ENCODE measurements at places on chromosomes 12 and 14.
A peak's percentile ranks its signal among the peaks of the same experiment; 100 is the strongest.

DNA sequence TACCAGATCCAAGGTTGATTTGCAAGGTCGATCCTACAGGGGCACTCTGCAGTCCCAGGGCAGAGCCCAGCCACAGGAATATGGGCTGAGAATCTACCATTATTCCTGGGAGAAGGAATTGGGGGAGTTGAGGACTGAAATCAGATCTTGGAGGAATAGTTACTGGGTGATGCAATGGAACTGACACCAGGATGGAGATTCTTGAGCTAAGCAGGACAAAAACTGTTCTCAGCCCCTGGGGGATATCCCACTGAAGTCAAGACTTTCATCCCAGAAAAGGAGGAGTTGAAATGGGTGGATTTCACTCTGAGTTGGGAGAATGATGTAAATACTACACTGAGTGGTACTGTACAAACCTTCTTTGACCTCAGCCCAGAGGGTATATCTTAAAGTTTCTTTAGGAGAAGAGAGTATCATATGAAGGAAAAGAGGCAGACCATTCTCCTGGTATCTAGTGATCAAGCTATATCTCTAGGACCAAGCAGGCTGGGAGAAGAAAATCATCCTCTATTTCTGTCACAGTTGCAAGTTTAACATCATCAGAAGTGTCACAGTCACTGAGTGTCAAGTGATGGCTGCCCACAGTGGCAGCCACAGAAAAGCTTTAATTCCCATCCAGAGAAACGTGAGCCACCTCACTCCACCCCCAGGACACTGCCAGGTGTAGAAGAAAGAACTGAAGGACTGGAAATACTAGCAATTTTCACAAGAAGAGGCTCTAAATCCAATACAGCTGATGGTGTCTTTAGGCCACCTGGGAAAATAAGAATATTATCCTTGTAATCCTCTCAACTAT, 181.9 kb downstream of the NUAK1 start:
- no peak for DNase-seq

- no peak for DNase-seq
These were observed 6.2 kb downstream of the APAF1 start for GRCh38 chr12:98651328-98651727.

GRCh38 chr12:46456356-46457334, 84.1 kb upstream of the SLC38A2 start:
- DNase-seq: no peak

GRCh38 chr12:98893126-98893674, 248.1 kb downstream of the APAF1 start:
- DNase-seq: no peak

GRCh38 chr14:21263284-21264024, 5.8 kb downstream of the HNRNPC start:
- no peak for DNase-seq

GRCh38 chr14:56153267-56153666, 35.1 kb downstream of the PELI2 start:
- no peak for DNase-seq

DNA sequence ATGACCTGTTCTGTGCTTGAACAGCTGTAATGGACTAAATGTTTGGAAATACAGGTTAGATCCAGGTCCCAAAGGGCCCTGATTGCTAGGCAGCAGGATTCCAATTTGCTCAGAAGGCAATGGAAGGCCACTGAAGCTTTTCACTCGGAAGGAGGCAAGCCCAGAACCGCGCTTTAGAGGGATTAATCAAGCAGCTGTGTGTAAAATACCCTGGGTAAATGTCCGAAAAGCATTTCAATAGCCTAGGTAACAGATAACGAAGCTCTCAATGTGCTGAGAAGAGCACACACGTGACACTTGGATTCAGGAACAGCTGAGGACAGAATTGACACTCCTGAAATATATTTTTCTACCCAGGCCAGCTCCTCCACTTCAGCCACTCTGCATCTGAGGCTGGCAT, 436.1 kb downstream of the TMEM132D start:
- DNase-seq: no peak

GRCh38 chr12:32036477-32037263, 70.0 kb upstream of the BICD1 start:
- DNase-seq: no peak

DNA sequence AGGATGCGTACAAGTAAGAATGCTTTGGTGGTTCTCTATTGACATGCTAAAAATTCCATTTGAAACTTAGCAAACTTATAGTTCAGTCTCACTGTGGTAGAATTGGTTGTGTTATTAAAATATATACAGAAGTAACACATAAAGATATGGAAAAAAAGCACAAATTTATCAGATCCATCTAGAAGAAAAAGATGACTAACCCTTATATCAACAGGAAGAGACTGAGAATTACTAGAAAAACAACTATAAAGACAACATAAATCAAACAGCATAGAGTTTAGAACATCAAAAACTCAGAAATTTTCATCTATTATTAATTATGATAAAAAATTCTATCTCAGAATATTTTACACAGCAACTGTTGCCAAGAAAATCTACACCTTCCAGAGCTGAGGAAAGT, 491.0 kb downstream of the ETNK1 start:
- no peak for DNase-seq

DNA sequence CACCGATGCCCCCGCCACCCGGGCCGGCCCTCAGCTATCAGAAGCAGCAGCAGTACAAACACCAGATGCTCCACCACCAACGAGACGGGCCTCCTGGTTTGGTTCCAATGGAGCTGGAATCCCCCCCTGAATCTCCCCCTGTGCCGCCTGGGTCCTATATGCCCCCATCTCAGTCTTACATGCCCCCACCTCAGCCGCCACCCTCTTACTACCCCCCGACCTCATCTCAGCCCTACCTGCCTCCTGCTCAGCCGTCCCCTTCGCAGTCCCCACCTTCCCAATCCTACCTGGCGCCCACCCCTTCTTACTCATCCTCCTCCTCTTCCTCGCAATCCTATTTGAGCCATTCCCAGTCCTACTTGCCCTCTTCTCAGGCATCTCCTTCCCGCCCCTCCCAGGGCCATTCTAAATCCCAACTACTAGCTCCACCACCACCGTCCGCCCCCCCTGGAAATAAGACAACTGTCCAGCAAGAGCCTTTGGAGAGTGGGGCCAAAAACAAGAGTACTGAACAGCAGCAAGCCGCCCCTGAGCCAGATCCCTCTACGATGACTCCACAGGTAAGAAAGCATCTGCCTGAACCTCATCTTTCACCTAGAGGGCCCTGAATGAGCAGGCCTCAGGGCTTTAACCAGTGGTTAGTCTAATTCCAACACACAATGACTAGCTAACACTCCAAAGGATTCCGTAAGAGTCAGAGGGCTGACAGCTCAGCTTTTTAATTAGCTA, 851 bp downstream of the YLPM1 start:
- DNase-seq: peak; percentile 7

GRCh38 chr14:57797160-57797559, 68.7 kb downstream of the SLC35F4 start:
- DNase-seq: no peak

- DNase-seq: no peak
These were observed 4.5 kb upstream of the HDAC7 start for GRCh38 chr12:47824198-47824597.
